AG10803 (cell line): ENCODE measurements at places on chromosomes 6 and 20.
A peak's percentile ranks its signal among the peaks of the same experiment; 100 is the strongest.

- DNase-seq, result no peak
Observed at GRCh38 chr6:38701551-38701950, 1.4 kb downstream of the GLO1 start.

DNA sequence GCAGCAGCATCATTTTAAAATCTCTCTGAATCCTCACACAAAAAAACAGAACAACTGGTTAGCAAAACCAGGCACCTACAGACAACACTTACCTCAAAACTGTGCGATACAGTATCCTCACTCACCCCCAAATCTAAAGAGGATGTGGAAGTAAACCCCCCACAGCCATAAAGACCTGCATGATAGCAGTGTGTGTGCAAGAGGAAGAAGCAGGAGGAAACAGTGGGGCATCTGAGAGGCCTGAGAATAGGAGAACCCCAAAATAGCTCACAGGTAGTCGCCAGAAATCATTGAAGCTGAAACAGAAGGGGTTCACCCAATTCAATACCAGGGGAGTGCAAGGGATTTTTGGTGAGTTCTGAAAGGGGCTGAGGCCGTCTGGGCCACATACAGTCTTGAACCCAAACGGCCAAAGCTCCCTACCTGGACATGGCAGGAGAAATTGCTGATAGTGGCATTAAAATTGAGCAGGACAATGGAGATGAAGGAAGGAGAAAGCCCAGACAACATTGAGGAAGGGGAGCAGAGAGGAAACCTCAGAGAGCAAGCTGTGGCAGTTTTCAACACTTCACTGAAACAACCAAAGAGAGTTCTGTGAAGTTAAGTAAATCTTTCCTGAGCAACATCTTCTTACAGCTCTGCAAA is 129.7 kb downstream of the FIG4 start:
- DNase-seq, result no peak

DNA sequence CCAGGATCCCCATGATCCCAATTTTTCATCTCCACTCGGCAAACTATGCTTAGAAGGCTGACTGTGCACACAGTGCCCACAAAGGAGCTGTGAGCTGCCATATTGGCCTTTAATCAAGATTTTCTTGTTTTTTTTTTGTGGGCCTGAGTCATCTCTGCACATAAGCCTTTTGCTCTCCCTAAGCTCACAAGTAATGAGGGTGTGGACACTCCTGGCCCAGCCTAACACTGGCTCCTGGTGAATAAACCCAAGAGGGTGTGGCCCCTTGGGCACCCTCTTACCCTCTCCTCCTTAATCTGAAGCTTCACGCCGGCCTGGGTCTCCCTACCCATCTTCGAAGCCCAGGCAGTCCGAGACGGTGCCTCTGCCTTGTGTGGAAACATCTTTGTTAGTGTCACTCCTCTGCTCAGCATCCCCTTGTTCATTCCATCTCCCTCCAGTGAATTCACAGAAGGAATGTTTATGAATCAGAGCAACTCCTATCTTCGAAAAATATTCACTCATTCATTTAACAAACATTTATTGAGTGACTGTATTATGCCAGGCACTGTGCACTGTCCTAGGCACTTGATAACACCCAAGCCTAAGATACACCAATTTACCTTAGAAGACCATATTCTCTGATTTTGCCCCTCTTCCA is 22.2 kb upstream of the MRPS10 start:
- DNase-seq, result peak; percentile 49

GRCh38 chr20:37166867-37167266 is 12.3 kb upstream of the RPN2 start:
- no peak for DNase-seq

DNA sequence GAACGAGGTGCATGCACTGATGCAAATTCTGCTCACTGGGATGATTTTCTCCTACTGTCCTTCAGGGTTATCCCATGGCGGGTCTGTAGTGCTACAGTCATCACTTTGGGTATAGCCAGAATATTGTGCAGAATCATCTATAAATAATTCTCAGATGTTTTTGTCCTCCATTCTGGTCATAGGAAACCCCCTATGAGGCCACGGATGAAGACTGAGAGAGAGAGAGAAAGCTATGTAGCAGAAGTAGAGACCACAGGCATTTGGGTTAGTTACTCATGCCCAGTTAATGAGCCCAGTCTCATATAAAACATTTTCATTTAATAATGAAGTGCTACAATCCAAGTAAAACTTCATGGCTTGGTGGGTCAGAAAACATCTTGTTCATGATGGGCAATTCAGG is 145.1 kb upstream of the PLN start:
- DNase-seq, result peak; percentile 29

DNA sequence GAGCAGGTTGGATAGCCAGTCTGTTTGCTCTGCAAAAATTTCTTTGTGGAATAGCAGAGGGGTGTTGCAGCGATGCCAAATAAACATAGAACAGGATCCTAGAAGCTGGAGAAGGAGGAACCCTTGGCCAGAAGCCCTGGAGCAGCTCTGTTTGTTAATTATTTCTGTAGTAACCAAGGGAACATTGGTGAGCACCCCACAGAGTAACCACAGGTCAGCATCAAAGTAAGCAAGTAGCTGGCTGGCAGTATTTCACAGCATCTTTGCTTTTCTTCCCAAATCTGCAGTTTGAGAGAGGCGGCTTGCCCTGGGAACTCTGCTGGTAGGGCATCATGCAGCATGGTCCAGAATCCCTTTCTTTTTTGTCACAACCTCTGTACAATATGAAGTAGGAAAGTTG is 12.7 kb upstream of the APMAP start:
- peak; percentile 64 for DNase-seq

GRCh38 chr20:22382742-22383141 is 201.6 kb downstream of the FOXA2 start:
- DNase-seq, result peak; percentile 19

DNA sequence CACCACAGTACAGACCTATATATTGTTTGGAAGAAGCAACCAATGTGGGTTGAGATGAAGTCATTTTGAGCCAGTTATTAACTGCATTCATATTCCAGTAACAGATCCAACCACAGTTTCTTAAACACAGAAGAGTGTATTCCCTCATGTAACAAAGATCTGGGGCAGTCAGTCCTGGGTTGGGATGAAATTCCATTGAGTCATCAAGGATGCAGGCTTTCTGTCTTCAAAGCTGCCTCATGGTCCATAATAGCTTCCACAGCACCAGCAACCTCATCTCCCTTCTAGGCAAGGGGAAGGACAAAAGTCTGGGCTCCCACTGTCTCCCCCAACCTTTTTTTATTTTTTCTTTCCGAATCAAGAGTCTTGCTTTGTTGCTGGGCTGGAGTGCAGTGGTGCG is 2.9 kb upstream of the SOD2 start:
- peak; percentile 51 for DNase-seq

GRCh38 chr6:109701774-109702173 is 10.7 kb downstream of the FIG4 start:
- DNase-seq, result no peak

- no peak for DNase-seq
Observed at GRCh38 chr6:6545616-6546317, 42.8 kb upstream of the LY86 start.

DNA sequence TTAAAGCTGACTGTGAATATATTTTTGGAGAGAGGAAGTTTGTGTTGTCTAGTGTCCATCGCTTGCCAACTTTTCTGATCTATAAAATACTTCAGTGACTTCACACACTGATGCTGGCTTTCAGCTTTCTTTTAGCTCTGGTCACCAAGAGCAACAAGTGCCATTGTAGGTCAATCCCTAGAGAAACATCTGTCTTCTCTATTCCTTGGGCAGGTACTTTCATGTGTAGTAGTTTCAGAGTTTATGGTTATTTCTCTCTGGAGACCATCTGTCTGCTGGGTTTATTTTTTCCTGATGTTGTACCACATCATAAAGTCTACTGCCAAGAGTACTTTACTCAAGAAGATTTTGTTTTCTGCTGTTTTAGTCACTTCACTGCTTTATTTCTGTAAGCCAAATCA is 249.9 kb downstream of the KHDC1L start:
- DNase-seq, result peak; percentile 51

DNA sequence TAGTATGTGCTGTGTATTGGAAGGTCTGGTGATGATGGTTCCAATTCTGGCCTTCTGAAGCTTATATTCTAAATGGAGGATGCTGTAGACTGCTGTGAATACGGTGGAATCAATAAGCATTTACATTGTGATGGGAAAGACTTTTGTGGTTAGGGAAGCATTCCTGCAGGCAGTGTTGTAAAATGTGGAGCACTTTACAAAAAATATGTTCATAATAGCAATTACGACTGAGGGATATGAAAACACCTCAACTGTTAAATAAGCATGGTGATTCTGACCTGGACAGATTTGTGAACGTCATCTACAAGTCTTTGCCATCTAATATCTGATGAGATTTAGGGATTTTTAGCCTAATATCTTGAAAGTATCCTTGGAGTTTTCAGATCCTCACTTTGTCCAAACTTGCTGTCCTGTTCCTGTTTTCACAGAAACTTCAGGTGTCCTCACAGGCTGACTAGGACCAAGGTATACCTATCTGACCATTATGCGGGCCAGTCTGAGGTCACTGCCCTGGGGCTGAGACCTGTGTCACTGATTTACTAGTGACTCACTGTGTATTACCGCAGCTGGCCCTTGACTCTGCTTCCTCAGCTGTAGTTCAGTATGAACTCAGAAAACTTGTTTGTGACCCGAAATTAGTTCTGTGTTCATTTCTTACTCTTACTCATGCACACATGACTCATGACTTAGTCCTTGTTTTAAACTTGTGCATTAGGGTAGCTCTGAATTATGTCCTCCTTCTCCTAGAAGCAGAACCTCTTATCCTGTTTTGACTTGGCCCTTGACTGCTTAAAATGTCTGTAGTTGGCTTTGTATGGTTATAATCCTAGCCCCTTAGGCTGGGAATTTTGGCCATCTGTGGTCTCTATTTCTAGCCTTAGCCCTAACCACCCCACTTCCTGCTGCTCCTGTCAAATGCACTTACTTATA is 343.0 kb downstream of the CDKAL1 start:
- DNase-seq, result peak; percentile 89

DNA sequence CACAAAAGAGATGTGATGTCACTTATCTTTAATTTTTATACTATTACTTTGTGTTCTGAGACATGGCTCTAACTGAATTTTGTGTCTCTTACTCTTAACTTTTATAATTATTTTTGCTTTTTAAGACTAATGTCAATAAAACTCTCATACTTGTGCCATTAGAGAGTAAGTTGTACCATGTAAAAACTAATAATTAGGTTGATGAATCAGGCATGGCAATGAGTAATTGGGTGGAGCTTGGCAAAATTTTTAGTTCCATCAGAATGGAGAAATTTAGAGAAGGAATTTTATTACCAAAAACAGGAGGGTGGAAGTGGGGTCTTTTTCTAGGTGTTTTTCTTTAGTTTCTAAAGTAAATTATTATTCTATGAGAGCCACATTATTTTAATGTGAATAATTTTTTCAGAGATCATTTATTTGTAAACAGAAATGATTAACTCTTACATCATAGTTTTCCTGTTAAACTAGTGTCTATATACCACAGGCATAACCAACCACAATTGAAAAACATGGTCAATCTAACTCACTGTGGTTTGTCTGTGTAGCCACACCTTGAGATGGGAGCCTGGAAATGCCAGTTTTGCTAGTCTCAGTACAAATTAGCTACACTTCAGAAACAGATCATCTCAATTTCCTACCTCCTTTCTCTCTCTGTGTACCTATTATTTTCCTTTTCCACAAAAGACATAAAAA is 51.8 kb downstream of the ELOVL4 start:
- DNase-seq, result no peak

DNA sequence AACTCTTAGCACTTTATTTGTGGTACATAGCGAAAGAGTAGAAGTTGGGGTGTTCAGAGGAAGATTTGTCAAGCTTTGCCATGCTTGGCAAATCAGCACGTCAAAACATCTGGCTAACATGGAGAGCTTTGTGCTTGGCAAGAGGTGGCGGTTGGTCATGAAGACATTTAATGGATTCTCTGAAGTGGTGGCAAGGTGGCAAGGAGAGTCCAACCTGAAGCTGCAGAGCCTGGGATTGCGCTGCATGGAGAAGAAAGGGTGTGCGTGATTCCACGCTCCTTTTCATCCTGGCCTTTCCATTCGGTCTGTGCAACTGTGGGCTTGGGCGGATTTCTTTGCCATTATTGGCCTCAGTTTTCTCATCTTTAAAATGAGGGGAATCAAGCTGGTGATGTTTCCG is 3.1 kb downstream of the PYGB start:
- no peak for DNase-seq

- no peak for DNase-seq
Observed at GRCh38 chr6:36101691-36102090, 28.6 kb upstream of the MAPK13 start.

DNA sequence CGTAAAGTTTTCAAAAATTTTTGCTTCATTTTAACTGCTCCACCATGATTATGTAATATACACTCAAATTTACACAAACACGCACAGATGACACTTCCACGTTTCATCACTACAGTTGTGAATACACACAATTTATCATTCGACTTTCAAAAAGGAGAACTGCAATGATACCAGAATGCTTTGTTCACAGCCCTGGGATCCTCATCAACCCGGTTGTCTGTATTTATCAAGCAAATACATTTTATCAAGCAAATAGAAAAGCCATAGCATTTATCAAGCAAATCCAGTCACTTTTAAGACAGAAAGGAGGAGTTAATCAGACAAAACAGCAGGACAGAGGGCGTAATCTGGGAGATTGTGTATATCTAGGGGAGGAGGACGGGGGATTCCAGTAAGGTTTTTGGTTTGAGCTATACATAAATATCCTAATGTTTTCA is 20.3 kb upstream of the ABT1 start:
- DNase-seq, result no peak

- no peak for DNase-seq
Observed at GRCh38 chr6:47044397-47044796, 2.3 kb upstream of the ADGRF1 start.

GRCh38 chr6:167122041-167122826 is 662 bp upstream of the CCR6 start:
- no peak for DNase-seq

DNA sequence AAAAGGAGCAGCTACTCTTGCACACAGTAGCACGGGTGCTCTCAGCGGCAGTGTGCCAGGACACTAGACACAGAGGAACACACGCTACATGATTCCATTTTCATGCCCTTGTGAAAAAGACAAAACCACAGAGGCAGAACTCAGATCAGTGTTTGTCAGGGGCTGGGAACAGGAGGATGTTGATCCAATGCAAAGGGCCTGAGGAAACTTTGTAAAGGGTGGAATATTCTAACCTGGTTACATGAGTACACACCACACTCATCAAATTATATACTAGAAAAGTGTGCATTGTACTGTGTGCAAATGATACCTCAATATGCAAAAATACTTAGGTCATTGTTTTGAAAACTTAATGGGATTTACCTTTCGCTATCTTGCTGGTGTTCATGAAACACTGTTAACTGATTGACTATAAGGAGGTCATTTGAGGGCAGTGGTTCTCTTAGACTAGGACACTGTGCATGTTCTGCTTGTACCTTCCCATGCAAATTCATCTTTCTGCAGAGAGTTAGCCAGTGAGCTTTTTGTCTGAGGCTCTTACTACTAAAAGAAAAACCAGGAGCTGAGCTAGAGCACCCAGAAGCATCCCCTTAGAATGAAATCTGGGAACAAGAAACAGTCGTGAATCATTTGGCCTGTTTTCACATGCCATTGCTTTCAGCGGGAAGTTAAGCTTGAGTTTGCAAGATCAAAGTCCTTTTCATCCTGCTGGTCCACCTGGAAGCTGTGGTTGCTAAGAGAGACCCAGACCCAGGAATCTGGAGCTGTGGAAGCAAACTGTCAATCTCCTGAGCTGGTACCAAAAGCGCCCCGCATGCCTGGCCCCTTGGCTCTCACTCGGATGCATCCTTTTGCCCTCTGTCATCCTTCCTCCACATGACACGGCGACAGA is 204.8 kb downstream of the TTLL2 start:
- DNase-seq, result no peak
